ENCODE measurements at places on chromosomes 2 and 18. TPM values are rescaled to one million over a fixed set of nuclear protein-coding genes. Genes with fewer than 3 reads are reported as not detected.

GRCh38 chr2:226798422-226799210 lies 1.0 kb downstream of the IRS1 start:
- H3K27ac ChIP-seq: peak overlapping the region; percentile 90
- H3K4me3 ChIP-seq: peak overlapping the region; percentile 85
- peaks cover 12% of the 10 kb centered on the region for H3K4me1 ChIP-seq
- H3K27me3 ChIP-seq: no peaks in the 10 kb centered on the region
- peak; percentile 84 for DNase-seq
- peaks cover 5% of the 10 kb centered on the region for H3K36me3 ChIP-seq

DNA sequence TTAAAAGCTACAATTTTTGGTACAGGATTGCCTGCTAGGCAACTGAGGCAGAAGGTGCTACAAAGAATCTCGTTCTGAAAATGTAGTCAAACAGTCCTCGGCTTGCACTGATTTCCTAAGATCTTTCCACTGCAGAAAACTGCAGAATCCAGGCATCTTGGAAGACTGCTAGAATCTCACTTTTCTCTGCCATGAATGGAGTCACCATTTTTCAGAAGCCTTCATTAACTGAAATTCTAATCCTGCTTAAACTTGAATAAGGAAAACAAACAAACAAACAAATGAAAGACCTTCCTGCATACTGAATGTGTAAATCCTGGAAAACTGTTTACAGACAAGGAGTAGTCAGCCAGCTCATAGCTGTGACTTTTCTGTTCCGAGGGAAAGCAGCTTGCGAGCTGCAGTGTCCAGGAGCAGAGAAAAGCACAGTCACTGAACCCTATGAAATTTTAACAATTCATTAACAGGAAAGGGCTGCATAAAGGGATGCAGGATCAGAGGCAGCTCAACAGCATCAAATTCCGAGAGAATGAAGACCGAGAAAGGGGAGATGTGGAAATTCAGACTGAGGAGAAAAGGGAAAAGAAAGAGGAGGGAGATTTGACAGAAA lies 210.5 kb upstream of the PIK3C3 start:
- H3K4me1 ChIP-seq: peaks cover 5% of the 10 kb centered on the region
- peak; percentile 45 for DNase-seq
- H3K36me3 ChIP-seq: no peaks in the 10 kb centered on the region
- peak overlapping the region; percentile 68 for H3K4me3 ChIP-seq
- H3K27me3 ChIP-seq: no peaks in the 10 kb centered on the region

DNA sequence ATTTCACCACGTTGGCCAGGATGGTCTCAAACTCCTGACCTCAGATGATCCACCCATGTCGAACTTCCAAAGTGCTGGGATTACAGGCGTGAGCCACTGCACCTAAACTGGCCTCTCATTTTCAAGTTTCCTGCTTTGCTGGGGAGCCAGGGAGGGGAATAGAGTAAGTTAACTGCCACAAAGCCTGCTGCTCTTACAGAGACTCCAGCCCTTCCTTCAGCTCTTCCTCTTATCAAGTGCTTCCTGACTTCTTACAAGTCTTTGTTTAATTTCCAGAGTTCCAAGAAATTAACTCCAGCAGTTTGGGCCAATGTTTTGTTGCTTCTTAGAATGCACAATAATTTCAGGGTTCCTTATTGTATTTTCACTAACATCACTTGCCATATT lies 24.3 kb upstream of the UBE2F start:
- H3K4me1 ChIP-seq: peaks cover 7% of the 10 kb centered on the region
- no peak overlapping the region for H3K4me3 ChIP-seq

DNA sequence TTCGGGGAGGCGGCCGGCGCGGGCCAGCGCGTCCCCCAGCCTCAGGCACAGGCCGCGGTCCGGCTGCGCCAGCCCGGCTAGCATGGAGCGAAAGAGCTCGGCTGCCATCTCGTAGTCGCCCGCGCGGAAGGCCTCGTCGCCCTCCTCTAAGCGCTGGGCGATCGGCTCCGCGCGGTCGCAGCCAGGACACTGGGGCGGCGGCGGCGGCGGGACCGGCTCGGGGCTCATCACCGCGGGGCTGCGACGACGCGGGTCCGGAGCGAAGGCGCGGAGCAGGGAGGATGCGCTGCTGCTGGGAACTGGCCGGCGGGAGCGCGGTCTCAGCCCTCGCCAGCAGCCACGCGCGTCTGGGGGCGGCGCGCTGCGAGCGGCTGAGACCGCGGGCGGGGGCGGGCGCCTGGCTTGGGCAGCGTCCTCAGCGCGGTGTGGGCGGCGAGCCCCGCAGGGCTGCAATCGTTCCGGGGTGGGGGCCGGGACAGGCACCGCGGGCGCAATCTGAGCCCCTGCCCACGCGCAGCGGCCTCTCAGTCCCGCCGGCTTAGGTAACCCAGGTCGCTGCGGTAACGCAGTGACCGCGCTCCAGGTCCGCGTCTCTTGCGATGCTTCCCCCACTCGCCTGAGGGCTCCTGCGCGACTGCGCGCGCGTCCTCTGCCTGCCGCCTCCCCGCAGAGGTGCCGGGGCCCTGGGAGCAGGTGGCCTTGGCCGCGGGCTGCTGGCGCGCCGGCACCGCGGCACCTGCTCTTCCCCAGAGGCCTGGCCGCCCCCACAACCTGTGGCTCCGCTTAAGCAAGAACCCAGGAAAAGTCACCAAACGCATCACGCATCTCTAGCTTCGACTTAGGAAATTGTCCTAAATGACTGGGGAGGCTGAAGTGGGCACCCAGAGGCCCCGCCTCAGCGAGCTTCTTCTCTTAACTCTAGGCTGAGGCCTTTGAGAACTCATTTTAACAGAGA lies at the start of gene LONRF2:
LONRF2 (minus strand) TSS at position 636 of the 955 bp plus-strand sequence; CDS start at position 228, 408 bp downstream.
- DNase-seq: peak; percentile 69
- H3K4me1 ChIP-seq: no peaks in the 10 kb centered on the region
- peaks cover 61% of the 10 kb centered on the region for H3K27me3 ChIP-seq
- no peaks in the 10 kb centered on the region for H3K36me3 ChIP-seq

GRCh38 chr2:175175320-175175719 lies 6.2 kb downstream of the ATP5MC3 start:
- no peak for DNase-seq
- H3K4me3 ChIP-seq: no peak overlapping the region
- no peak overlapping the region for H3K27ac ChIP-seq

DNA sequence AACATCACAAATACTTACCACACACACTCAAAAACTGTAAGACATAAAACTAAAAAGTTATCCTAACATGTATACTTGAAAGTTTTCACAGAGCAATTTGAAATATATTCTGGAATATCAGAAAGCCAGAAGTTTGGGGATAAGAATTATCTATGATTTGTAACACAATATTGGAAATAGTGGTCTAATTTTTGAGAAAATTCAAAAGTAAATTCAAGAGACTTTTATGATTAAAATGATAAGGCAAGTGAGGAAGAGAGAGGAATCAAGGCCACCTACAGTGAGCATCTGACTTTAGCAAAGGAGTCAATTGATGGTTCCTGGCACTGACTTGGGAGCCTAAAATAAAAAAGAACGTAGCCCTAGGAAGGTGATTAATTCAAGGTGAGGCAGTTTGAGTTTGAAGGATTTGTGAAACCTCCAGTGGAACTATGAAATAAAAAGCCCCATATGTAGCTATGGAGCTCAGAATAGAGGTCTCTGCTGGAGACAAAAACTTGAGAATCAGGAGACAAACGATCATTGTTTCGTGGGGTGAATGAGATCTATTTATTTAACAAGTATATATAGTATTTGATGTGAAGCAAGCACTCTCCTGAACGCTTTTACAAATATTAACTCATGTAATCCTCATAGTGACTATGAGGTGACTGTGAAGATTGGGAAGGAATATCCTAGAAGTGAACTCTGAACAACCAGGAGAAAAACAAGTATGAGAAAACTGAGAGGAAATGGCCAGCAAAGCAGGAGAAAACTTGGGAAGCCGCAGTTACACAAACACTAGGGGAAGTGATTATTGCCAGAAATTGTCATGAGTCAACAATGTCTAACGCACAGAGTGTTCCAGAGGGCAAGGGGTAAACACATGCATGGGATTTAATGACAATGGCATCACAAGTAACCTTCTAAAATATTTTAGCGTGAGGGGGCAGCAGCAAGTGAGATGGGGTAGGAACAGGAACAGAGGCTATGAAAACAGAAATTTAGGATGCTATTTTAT lies 12.8 kb downstream of the TFPI start:
- no peaks in the 10 kb centered on the region for H3K4me1 ChIP-seq
- H3K4me3 ChIP-seq: no peak overlapping the region
- no peaks in the 10 kb centered on the region for H3K27me3 ChIP-seq
- no peak overlapping the region for H3K27ac ChIP-seq

- no peaks in the 10 kb centered on the region for H3K27me3 ChIP-seq
- H3K36me3 ChIP-seq: no peaks in the 10 kb centered on the region
- H3K4me3 ChIP-seq: no peak overlapping the region
- no peak overlapping the region for H3K27ac ChIP-seq
- no peaks in the 10 kb centered on the region for H3K4me1 ChIP-seq
Observed at GRCh38 chr2:61647044-61647443, 108.9 kb upstream of the XPO1 start.

DNA sequence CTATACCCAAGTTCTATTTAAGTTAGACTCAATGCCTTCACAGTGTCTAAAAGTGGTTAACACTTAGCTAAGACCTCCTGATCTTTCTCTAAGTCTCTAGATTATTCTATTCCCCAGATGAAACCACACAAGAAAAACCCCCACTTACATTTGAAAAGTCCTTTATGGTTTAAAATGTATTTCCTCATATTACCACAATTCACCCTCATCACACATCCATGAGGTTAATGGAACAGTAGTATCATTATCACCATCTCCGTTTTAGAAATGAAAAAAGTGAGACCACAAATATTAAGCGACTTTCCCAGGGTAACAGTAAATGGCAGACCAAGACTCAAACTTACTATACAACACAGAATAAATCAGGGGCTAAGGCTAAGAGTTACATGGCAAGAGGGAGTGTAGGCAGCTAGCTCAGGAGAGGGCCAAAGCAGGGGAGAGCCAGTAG lies 28.6 kb downstream of the EPG5 start:
- H3K36me3 ChIP-seq: peaks cover 49% of the 10 kb centered on the region
- H3K4me3 ChIP-seq: no peak overlapping the region
- DNase-seq: no peak
- H3K4me1 ChIP-seq: no peaks in the 10 kb centered on the region
- no peak overlapping the region for H3K27ac ChIP-seq

DNA sequence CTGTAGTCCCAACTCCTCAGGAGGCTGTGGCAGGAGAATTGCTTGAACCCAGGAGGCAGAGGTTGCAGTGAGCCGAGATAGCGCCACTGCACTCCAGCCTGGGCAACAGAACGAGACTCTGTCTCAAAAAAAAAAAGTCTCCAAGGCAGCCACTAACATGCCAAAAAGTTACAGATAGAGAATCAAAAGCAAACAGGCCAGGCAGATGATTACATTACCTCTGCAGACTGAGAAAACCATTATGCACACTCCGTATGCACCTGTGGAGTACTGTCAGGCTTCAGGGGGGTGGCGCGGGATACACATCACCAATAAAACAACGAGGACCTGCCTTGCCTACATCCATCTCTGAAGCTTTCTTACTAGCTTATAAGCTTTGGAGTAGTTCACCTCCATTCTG lies 10.3 kb downstream of the STAM2 start:
- H3K4me3 ChIP-seq: no peak overlapping the region
- H3K36me3 ChIP-seq: no peaks in the 10 kb centered on the region
- H3K27ac ChIP-seq: no peak overlapping the region
- no peaks in the 10 kb centered on the region for H3K27me3 ChIP-seq
- peaks cover 3% of the 10 kb centered on the region for H3K4me1 ChIP-seq

GRCh38 chr2:196200557-196200956 lies 29.2 kb upstream of the STK17B start:
- no peaks in the 10 kb centered on the region for H3K4me1 ChIP-seq
- no peak for DNase-seq
- H3K4me3 ChIP-seq: no peak overlapping the region
- H3K36me3 ChIP-seq: no peaks in the 10 kb centered on the region
- H3K27ac ChIP-seq: no peak overlapping the region

DNA sequence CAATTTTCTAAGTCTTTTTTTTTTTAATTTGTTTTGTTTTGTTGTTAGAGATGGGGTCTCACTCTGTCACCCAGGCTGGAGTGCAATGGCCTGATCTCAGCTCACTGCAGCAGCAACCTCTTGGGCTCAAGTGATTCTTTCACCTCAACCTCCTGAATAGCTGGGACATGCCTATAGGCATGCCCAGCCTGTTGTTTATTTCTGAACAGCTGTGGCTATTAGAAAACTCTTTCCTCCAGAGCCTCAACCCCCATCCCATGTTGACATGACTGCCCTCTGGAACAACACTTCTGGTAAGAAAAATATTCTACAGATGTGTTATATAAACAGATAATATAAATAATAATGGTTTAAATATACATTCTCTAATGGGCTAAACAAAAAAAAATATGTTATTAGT lies 44.4 kb upstream of the TWSG1 start:
- no peak overlapping the region for H3K4me3 ChIP-seq
- no peaks in the 10 kb centered on the region for H3K27me3 ChIP-seq
- DNase-seq: no peak
- H3K36me3 ChIP-seq: no peaks in the 10 kb centered on the region
- no peak overlapping the region for H3K27ac ChIP-seq

GRCh38 chr2:144630459-144631215 lies 110.7 kb upstream of the ZEB2 start:
- H3K36me3 ChIP-seq: no peaks in the 10 kb centered on the region
- H3K27me3 ChIP-seq: no peaks in the 10 kb centered on the region
- H3K4me1 ChIP-seq: no peaks in the 10 kb centered on the region
- H3K27ac ChIP-seq: no peak overlapping the region
- DNase-seq: no peak

- peak; percentile 52 for DNase-seq
- H3K27ac ChIP-seq: peak overlapping the region; percentile 76
- no peak overlapping the region for H3K4me3 ChIP-seq
- peaks cover 2% of the 10 kb centered on the region for H3K4me1 ChIP-seq
- no peaks in the 10 kb centered on the region for H3K27me3 ChIP-seq
Observed at GRCh38 chr2:211468877-211469663, 912.7 kb downstream of the CPS1 start.

GRCh38 chr2:180505203-180505602 lies 475.2 kb upstream of the UBE2E3 start:
- no peaks in the 10 kb centered on the region for H3K27me3 ChIP-seq
- H3K27ac ChIP-seq: no peak overlapping the region
- DNase-seq: no peak

- no peaks in the 10 kb centered on the region for H3K36me3 ChIP-seq
- no peak overlapping the region for H3K4me3 ChIP-seq
- no peak overlapping the region for H3K27ac ChIP-seq
- peaks cover 6% of the 10 kb centered on the region for H3K4me1 ChIP-seq
Observed at GRCh38 chr18:57806201-57806977, 3.3 kb upstream of the ATP8B1 start.

POMC gene
- 12.4 TPM for total RNA-seq

FNDC4 gene
- total RNA-seq: 14.6 TPM

RGPD3 gene
- 0.28 TPM for total RNA-seq

OTOS gene
- total RNA-seq: not detected

All from endodermal cell (in vitro differentiated cells).